ENCODE measurements at places on chromosomes 6 and 20.
A peak's percentile ranks its signal among the peaks of the same experiment; 100 is the strongest.

GRCh38 chr6:169847901-169848311 is 96.5 kb downstream of the ERMARD start:
- DNase-seq, result peak; percentile 38

DNA sequence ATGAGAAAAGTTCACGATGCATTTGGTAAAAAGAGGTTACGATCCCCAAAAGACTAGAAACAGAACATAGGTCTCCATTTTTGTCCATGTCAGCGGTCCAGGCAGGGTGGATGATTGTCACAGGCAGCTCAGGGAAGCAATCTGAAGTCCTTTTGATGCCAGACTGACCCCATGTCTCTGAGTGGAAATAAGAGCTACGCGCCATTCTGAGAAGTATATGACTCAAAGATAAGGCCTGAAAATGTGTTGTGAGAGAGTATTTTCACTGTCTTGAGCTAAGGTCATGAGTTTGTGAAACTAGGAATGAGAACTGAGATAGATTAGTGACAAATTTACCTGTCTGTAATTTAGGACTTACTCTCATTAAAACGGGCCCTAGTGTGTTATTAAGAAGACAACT is 69.5 kb downstream of the LYRM4 start:
- no peak for DNase-seq

GRCh38 chr20:50467718-50468356 is 42.3 kb upstream of the PTPN1 start:
- peak; percentile 59 for DNase-seq

- DNase-seq, result no peak
Measured at GRCh38 chr6:106973836-106974335, 643 bp downstream of the CD24 start.

GRCh38 chr20:43746344-43747137 is 19.7 kb upstream of the GTSF1L start:
- DNase-seq, result no peak

GRCh38 chr6:145423936-145424335 is 311.4 kb downstream of the EPM2A start:
- no peak for DNase-seq
